Putamen (tissue), 1 donor: ENCODE measurements at places on chromosomes 4 and X.

DNA sequence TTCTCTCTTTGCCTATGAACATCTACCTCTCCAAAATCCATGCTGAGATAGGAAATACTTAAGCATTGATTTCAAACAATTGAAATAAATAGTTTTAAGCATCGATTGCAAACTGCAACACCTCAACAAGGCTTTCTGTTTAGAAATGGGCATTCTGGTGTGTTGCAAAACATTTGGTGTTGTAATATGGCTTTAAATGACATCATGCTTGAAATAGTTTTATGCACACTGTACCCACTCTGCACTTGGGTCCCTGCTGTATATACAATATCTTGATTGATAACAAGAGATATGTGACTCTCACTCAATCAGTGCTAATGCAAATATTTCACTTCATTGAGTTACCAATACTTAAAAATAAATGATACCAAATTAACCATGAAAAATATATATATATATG, 964.9 kb upstream of the GRIA3 start:
- DNase-seq, result no peak

DNA sequence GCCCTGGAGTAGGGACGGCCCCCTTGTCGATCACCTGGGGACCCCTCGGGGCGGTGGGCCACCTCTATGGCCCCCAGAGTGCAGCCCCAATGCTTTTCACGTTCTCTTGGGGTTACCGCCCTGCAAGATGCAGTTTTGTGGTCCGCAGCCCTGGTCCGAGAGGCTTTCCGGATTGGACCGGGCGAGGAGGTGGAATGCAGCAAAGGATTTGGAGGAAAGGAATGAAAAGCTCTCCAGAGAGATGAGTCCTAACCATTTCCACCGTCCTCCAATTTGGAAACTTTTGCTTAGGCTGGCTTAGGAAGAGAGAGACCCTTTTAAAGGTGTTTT, 601 bp downstream of the SLC25A43 start:
- no peak for DNase-seq

GRCh38 chr4:26687728-26688127, 103.8 kb downstream of the TBC1D19 start:
- DNase-seq, result no peak

DNA sequence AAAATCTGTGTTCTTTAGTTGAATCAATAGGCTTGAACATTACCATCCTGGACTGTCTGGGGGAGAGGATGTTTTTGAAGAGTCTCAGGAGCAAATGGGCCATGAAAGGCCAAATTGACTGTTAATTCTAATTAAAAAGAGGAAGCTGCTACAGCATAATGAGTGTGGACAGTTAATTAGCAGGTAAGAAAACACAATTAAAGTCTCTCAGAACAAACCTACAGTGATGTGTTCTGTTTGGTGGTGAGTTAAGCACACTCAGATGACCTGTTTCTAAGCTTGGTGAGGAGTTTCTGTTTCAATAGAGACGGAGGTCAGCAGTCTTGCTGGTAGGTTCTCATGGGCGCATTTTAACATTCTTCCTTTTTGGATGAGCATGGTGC, 68.1 kb downstream of the DRD5 start:
- DNase-seq, result no peak

DNA sequence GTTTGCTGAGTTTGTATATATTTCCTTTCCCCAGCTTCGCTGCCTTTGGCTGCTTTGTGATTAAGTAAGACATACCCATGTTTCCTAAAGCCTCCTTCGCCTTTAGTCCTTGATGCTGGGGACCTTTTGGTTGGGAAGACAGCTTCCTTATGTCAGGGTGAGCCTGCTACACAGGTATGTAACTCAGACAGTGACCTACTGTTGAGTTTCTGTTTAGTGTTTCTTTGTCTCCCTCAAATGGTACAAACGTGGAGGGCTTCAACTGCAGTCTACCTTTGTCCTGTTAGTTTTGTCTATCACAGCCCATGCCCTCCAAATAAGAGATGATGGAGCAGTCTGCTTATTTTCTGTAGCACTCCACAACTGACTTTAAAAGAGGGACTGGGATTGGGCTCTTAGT, 59.5 kb downstream of the TET2 start:
- no peak for DNase-seq

DNA sequence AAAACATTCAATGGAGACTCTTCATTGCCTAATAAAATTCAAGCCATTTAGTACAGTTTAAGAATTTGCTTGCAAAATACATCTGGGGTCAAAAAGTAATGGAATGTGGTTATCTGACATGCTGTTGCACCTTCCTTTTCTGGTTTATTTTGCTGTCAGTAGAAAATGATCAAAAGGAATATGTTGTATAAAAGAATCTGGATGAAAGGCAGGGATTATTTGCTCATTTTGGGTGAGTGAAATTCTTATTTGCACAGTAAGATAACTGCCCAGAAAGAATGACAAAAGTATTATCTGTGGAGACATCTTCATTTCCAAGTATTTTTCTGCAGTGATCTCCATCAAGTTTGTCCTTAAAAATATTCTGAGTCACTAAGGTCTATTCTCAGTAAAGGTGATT, 30.4 kb downstream of the BOD1L1 start:
- DNase-seq, result no peak
